Endothelial cell of coronary artery (primary cell): ENCODE measurements at places on chromosomes 1 and 21. TPM values are rescaled to one million over a fixed set of nuclear protein-coding genes. Genes with fewer than 3 reads are reported as not detected.

PADI2 gene
- total RNA-seq, result 0.09 TPM in 1 of 2 replicates, not detected in the other

PGLYRP3 gene
- total RNA-seq, result not detected in 2 replicates

NEK2 gene
- 10.5 and 18.2 TPM in 2 replicates for total RNA-seq

KCNJ9 gene
- not detected in 2 replicates for total RNA-seq

TRIM58 gene
- total RNA-seq, result under 0.01 and 0.09 TPM in 2 replicates

PFDN2 gene
- total RNA-seq, result 65.2 and 79.2 TPM in 2 replicates

HSPA6 gene
- total RNA-seq, result 0.18 and 0.75 TPM in 2 replicates

PYHIN1 gene
- total RNA-seq, result not detected in 2 replicates

ZSCAN20 gene
- 6.9 and 9.7 TPM in 2 replicates for total RNA-seq

PRKAA2 gene
- 3.0 and 3.1 TPM in 2 replicates for total RNA-seq

TMCO2 gene
- total RNA-seq, result not detected in 2 replicates

PTCH2 gene
- under 0.01 and 0.18 TPM in 2 replicates for total RNA-seq

DDR2 gene
- total RNA-seq, result 10.4 and 12.3 TPM in 2 replicates

LRRC38 gene
- 0.38 TPM in 1 of 2 replicates, not detected in the other for total RNA-seq

SPATC1L gene
- 4.0 and 6.7 TPM in 2 replicates for total RNA-seq

FAM43B gene
- 0.09 TPM in 1 of 2 replicates, not detected in the other for total RNA-seq

UTS2 gene
- not detected in 2 replicates for total RNA-seq

OR14A2 gene
- not detected in 2 replicates for total RNA-seq

ANKRD35 gene
- total RNA-seq, result 0.28 and 0.81 TPM in 2 replicates

ARHGEF19 gene
- total RNA-seq, result 3.6 and 5.1 TPM in 2 replicates

ASCL5 gene
- not detected in 2 replicates for total RNA-seq

OPTC gene
- total RNA-seq, result not detected in 2 replicates

NFASC gene
- under 0.01 TPM in 2 replicates for total RNA-seq

MGST3 gene
- 95.6 and 153 TPM in 2 replicates for total RNA-seq

MMEL1 gene
- total RNA-seq, result 1.3 and 2.9 TPM in 2 replicates

E2F2 gene
- 0.47 and 0.81 TPM in 2 replicates for total RNA-seq

VANGL2 gene
- total RNA-seq, result not detected in 2 replicates

CNN3 gene
- 253 and 277 TPM in 2 replicates for total RNA-seq

SPATA21 gene
- not detected in 2 replicates for total RNA-seq

DDX59 gene
- total RNA-seq, result 11.0 and 12.4 TPM in 2 replicates

LYPD8 gene
- total RNA-seq, result 0.19 TPM in 1 of 2 replicates, not detected in the other

CLCA4 gene
- total RNA-seq, result not detected in 2 replicates

NCSTN gene
- 54.8 and 91.4 TPM in 2 replicates for total RNA-seq

MAP3K7CL gene
- 2.9 and 4.7 TPM in 2 replicates for total RNA-seq

A3GALT2 gene
- total RNA-seq, result 0.09 TPM in 2 replicates

PTGS2 gene
- 2.9 and 3.4 TPM in 2 replicates for total RNA-seq

IL6R gene
- 2.9 and 3.1 TPM in 2 replicates for total RNA-seq

KRTAP19-3 gene
- total RNA-seq, result not detected in 2 replicates

CD1E gene
- not detected in 2 replicates for total RNA-seq

HSD11B1 gene
- 2.7 TPM in 1 of 2 replicates, not detected in the other for total RNA-seq

NLRP3 gene
- total RNA-seq, result under 0.01 TPM in 1 of 2 replicates, not detected in the other

DPH5 gene
- 20.6 and 33.4 TPM in 2 replicates for total RNA-seq

RCSD1 gene
- total RNA-seq, result under 0.01 and 0.28 TPM in 2 replicates

CYP2J2 gene
- total RNA-seq, result 0.09 TPM in 1 of 2 replicates, not detected in the other

DRAXIN gene
- 0.09 and 1.4 TPM in 2 replicates for total RNA-seq

HRNR gene
- not detected in 2 replicates for total RNA-seq
